Right ventricle myocardium superior (tissue), 1 donor: ENCODE measurements at places on chromosomes 13 and 19.
A peak's percentile ranks its signal among the peaks of the same experiment; 100 is the strongest.

- peak; percentile 86 for DNase-seq
Observed at GRCh38 chr19:14556662-14557188, 15.1 kb downstream of the NDUFB7 start.

DNA sequence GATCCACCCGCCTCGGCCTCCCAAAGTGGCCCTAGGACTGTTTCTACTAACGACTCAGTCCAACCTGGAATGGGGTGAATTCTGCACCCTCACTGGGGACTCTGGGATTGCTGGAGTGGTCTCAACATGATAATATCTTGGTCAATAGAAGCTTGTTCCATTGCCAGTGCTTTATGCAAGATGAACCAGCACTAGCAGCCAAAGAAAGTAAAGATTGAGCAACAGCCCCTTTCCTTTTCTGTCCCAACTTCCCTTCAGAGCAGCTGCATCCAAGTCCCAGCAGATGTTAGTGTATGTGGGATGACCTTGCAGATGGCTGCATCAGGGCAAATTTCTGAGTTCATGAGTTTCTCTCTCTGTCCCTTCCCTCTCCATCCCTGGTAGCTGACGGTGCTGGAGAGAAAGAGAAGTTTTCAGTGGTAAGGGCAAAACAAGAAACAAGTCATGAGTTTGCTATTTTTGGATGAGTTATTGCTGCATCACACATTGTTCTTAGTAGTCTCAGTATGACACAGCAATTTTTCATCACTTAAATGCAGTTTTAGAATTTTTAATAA is 183.6 kb upstream of the EDNRB start:
- DNase-seq: peak; percentile 49

GRCh38 chr13:113151745-113152690 is 6.4 kb upstream of the PROZ start:
- DNase-seq: no peak

- peak; percentile 99 for DNase-seq
Observed at GRCh38 chr19:38374332-38375097, at the start of gene PSMD8. Gene PSMD8 (plus strand): TSS chr19:38374571. CDS start chr19:38374602, 31 bp downstream.

GRCh38 chr13:32542221-32542620 is 3.6 kb upstream of the N4BP2L2 start:
- no peak for DNase-seq

DNA sequence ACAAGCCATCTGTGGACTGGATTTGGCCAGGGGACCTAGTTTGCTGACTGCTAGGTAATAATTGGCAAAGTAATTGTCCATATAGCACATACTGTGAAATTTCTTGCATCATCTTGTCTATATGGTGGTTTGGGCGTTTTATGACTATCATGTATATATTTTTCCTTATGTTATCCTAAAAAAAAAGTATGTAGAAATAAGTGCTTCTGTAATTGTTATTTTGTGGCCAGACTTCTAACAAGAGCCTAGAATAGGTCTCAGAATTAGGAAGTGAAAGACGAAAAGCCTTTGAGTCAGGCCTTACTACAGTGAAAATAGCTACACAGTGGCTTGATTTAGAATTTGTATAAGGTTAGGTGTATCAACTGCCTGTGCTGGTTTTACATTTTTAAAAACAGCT is 4.2 kb downstream of the FNDC3A start:
- no peak for DNase-seq
